SIG-M5 (cell line): ENCODE measurements at places on chromosomes 1 and 21.

DNA sequence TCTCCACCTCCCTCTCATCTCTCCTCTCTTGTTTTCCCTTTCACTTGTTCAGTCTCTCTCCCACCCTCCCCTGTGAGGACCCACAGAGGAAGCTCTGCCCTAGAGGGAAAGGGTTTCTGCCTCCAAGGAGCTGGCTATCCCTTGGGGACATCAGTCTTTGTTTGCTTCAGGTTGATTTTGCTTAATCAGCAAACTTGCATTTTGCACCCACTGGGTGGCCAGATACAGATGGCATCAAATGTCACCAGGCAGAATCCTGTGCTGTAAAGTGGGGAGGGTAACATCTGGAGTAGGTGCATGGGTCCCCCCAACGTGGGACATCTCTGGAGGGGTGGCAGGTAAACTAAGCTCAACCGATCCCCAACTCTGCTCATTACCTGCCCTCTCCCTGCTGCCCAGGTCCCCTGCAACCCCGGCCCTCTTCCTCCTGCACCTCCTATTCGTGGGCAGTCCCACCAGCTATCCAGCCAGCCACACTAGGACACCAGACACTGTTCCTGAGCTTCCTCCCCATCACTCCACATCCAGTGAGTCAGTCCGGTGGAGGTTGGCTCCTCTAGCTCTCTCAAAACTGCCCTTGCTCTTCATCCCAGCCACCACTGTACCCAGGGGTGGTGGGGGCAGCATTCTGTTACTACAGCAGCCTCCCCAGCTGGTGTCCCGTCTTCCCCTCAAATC lies 123.3 kb downstream of the KCNN3 start:
- no peak for DNase-seq

DNA sequence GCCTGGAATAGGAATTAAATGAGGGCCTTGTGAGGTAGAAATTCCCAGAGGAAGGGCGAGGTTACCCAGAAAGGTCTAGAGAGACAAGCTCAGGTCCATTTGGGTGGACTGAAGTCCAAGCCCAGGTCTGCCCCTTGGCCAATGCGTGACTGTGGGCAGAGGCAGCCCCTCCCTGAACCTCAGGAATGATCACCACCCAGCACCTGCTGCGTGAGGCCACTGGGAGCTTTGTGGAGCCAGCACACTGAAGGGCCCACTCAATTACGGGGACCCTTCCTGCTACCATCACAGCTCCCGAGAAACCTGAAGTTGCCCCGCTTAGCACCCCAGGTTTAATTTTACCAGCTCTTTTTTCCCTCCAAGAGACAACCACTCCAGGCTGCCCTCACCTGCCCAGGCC lies 6.5 kb upstream of the MATN1 start:
- no peak for DNase-seq

GRCh38 chr1:89262643-89263042 lies 10.0 kb downstream of the GBP5 start:
- DNase-seq, result no peak

GRCh38 chr1:237316352-237316751 lies 274.4 kb downstream of the RYR2 start:
- no peak for DNase-seq

DNA sequence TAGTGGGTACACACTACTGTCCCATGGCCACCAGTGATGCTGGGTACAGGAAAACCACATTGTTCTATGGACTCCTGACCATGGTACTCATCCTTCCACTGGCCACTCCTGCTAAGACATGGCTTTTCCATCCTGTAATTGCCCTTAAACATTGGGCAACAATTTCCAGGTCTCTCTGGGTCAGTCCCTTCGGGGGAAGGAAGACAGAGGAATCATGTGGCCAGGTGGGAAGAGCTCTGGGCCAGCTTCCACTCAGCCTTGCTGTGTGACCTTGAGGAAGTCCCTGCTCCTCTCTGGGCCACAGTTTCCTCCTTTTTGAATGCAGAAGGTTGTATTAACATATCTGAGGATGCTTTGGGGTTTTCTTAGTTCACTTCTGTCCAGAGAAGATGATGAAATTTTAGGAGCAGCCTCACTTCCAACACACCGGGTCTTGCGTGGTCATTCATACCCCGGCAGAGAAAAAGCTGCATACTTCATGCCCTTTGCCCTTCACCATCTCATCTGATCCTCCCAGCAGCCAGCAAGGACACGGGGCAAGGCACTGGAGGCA lies 50.8 kb downstream of the SRRM1 start:
- DNase-seq, result no peak

DNA sequence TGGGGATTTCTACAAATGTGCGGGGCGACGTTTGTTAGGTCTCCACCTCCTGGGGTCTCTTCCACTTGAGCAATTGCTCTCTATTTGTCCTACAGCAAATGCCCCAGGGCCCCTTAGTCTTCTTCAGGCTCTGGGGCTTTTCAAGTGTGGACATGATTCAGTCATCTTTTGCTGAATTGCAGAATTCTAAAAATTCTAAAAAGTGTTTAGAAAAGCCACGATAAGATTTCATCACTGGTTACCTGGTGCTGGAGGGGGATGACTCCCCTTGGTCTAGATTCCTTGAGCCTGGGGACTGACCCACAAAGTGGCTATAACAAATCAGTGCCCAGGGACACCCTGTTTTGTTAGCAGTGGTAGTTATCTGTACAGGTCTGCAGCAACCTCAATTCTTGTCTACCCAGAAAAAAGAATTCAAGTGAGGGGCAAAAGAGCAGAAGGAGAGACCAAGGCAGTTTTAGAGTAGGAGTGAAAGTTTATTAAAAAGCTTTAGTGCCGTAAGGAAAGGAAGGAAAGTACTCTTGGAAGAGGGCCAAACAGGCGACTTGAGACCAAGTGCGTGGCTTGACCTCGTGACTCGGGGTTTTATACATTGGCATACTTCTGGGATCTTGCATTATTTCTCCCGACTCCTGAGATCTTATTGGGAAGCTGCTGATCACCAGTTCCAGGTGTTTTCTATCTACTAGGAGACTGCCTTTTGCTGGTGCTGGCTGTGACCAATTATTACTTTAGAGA lies 25.2 kb downstream of the PROK1 start:
- DNase-seq, result no peak

GRCh38 chr1:228293816-228294500 lies 86.1 kb downstream of the OBSCN start:
- DNase-seq, result no peak

GRCh38 chr1:172041742-172042141 lies 200.4 kb downstream of the DNM3 start:
- no peak for DNase-seq

DNA sequence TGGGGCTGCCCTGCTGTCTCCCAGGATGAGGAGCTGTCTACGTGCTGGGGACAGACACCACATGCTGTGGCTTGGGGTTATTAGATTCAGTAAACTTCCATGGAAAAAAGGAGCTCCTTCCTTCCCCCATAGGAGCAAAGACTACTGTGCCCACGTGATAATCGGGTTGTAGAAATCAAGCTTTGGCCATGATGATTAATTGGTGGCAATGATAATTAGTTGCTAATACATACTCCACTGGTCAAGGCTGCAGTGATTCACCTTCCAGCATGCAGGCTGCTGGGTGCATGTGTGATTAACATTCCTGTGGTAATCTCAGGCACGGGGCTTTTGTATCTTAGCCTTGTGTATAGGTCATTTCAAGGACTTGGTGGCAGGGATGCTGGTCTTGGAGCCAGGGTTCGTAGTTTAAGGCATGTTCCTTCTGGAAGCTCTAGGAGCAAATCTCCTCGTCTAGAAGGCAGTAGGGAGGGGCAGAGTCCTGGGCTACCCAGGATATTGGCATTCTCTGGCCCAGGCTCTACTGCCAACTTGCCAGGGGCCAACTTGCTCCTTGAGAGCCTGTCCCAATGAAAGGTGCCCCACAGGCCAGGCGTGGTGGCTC lies 41.4 kb downstream of the TMCO4 start:
- DNase-seq, result no peak

DNA sequence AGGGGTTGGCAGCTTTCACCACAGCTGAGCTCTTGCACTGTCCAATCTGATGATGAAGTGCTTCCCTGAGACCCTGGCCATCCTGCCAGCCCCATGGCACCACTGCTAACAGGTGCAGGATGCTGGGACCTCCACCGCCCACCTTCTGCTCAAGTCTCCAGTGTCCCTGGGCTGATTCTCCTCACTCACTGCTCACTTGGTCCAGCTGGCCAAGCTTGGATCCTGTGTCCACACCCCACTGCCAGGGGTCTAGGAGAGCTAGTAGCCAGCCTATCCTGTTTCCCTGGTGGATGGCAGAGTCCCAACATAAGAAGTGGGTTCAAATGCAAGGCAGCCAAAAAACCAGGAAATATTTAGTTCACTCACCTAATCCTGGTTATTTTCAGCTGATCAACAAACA lies 217.2 kb upstream of the IRF2BP2 start:
- no peak for DNase-seq

DNA sequence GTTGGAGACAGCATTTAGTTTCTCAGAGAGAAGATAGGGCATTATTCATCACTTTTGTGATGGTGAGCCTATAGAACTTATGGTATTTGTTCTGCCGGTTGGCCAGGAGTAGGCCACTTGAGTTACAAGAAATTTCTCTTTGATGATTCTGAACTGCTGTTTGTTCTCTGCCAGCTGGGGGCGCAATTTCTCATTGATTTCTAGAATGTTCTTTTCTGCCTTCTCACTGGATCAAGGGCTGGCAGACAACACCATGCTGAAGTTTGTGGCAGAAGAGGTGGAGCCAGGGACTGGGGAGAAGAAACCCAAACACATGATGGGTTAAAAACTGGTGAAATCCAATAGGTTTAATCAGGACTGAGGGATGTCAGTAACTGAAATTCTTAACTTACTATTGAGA lies 360.6 kb downstream of the FAM72C start:
- no peak for DNase-seq

DNA sequence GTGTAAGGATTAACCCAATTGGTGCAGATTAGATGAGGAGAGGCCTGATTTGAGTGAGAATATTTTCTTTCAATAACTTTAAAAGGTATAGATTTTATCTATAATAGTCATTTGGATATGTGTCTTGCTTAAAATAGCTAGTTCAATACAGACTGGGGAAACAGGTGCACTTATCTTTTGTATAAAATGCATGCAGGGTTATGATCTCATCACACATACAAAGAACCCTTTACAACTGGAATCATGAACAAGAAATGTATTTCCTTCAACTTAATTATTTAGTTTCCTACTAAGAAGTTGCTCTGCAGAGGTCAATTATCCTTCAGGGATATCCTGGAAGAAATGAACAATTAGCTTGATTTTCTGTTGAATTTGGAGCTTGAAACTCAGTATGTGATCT lies 259.6 kb downstream of the PTBP2 start:
- DNase-seq, result no peak

- DNase-seq, result no peak
Observed at GRCh38 chr21:22225299-22225698, 1227.1 kb downstream of the NCAM2 start.
